A549 treated with dexamethasone at 1 μM for 4 hours (cell line): ENCODE measurements at places on chromosomes 3 and 15. TPM values are rescaled to one million over a fixed set of nuclear protein-coding genes. Genes with fewer than 3 reads are reported as not detected.

The ACP3 gene
- total RNA-seq: 0.02 to 0.06 TPM (median 0.06 TPM) in 3 of 5 replicates, not detected in the others

The SCG3 gene
- total RNA-seq: 0.04 to 0.10 TPM (median 0.05 TPM) in 4 of 5 replicates, not detected in the other

The LDHAL6B gene
- total RNA-seq: 0.05 TPM in 1 of 5 replicates, not detected in the others

The STRIT1 gene
- total RNA-seq: not detected in 5 replicates

The AMOTL2 gene
- 40.5 to 55.8 TPM (median 52.6 TPM) in 5 replicates for total RNA-seq

The PLA2G4D gene
- not detected in 5 replicates for total RNA-seq

The ARL13B gene
- total RNA-seq: 11.7 to 15.2 TPM (median 13.1 TPM) in 5 replicates

The TTLL13 gene
- total RNA-seq: 0.09 to 0.25 TPM (median 0.12 TPM) in 5 replicates

The CTDSPL2 gene
- total RNA-seq: 11.1 to 20.6 TPM (median 19.5 TPM) in 5 replicates

The CDHR4 gene
- total RNA-seq: 0.15 to 0.26 TPM (median 0.24 TPM) in 5 replicates

The PARP14 gene
- 8.2 to 10.1 TPM (median 9.4 TPM) in 5 replicates for total RNA-seq

The GABRR3 gene
- total RNA-seq: not detected in 5 replicates

The C3orf22 gene
- total RNA-seq: not detected in 5 replicates
